CD14-positive monocyte (primary cell): ENCODE measurements at places on chromosomes 6 and 20. TPM values are rescaled to one million over a fixed set of nuclear protein-coding genes. Genes with fewer than 3 reads are reported as not detected.

Gene PERP
- polyA plus RNA-seq = not detected

DNA sequence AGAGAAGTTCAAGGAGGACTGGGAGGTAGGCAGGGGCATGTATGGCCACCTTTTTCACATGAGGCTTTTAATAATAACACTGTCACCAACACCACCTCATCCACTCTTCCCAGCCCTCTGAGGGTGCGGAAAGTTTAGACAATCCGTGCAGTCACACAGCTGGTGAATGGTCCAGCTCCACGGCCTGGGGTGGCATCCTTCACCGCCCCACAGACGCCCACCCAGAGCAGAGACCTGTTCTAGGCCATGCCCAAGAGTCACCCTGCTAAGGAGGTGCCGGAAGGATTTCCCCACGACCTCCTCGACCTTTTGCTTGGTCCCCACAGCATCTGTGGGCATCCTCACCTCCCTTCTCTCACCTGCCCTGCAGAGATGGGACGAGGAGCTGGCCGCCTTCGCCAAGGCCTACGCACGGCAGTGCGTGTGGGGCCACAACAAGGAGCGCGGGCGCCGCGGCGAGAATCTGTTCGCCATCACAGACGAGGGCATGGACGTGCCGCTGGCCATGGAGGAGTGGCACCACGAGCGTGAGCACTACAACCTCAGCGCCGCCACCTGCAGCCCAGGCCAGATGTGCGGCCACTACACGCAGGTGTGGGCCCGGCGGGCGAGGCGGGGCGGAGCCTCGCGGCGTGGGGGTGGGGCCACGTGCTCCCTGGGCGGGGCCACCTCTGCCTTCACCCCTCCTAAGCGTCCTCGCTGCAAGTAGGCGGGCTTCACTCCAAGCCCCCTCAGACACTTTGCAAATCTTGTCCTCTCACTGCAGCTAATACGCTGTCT, 4.4 kb downstream of the PI16 start:
- DNase-seq = no peak

- DNase-seq = no peak
These were observed 403.0 kb downstream of the CD83 start for GRCh38 chr6:14520536-14520935.

- DNase-seq = no peak
These were observed 13.1 kb upstream of the TCP11 start for GRCh38 chr6:35154262-35154661.

- DNase-seq = no peak
These were observed 171.4 kb downstream of the PACRG start for GRCh38 chr6:162899148-162899547.

- DNase-seq = no peak
These were observed 443.7 kb downstream of the GJA1 start for GRCh38 chr6:121879149-121879548.

GRCh38 chr6:22658934-22659333, 89.6 kb downstream of the HDGFL1 start:
- DNase-seq = no peak

Gene MATN4
- polyA plus RNA-seq = not detected in 2 replicates

GRCh38 chr20:45368221-45368980, 5.4 kb downstream of the SYS1 start:
- peak; percentile 74 for DNase-seq
